ENCODE measurements at places on chromosomes 1 and 21. TPM values are rescaled to one million over a fixed set of nuclear protein-coding genes. Genes with fewer than 3 reads are reported as not detected.

DNA sequence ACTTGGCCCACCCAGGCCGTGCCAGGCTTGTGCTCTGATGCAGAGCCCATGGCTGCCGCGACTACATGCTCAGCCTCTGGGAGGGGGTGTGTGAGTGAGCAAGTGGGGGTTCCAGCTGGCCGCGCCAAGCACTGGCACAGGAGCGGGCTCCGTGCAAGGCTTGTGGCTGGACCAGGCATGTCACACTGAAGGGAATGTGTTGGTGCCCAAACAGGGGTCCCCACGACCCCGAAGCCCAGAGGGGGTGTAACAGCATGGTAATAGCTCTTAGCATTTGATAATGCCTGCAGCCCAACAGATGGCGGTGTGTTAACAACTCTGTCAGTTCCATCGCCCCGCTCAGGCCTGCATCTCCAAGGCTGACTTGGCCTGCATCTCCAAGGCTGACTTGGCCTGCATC lies 38.3 kb upstream of the CD46 start:
- DNase-seq = no peak

- DNase-seq = peak; percentile 98
Observed at GRCh38 chr21:35204850-35205541, 155.9 kb upstream of the RUNX1 start.

- no peak for DNase-seq
Observed at GRCh38 chr1:109412551-109412950, 13.7 kb downstream of the PSMA5 start.

GRCh38 chr1:8358897-8359616 lies 41.1 kb downstream of the SLC45A1 start:
- DNase-seq = no peak

DNA sequence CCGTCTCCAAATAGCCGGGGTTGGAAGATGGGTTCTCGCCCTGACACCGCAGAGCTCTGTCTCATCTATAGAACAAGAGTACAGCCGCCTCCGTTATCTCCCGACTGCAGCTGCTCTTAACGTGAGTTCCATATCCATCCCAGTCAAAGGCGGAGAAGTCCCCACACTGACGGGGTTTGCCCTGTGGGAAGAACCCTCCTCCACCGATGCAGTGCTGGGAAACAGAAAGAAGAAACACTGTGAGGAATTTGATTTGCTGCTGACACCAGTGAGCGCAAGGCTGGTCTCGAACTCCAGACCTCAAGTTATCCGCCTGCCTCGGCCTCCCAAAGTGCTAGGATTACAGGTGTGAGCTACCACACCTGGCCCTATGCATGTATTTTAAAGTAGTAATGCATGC lies 9.5 kb downstream of the ITLN2 start:
- DNase-seq = no peak

DNA sequence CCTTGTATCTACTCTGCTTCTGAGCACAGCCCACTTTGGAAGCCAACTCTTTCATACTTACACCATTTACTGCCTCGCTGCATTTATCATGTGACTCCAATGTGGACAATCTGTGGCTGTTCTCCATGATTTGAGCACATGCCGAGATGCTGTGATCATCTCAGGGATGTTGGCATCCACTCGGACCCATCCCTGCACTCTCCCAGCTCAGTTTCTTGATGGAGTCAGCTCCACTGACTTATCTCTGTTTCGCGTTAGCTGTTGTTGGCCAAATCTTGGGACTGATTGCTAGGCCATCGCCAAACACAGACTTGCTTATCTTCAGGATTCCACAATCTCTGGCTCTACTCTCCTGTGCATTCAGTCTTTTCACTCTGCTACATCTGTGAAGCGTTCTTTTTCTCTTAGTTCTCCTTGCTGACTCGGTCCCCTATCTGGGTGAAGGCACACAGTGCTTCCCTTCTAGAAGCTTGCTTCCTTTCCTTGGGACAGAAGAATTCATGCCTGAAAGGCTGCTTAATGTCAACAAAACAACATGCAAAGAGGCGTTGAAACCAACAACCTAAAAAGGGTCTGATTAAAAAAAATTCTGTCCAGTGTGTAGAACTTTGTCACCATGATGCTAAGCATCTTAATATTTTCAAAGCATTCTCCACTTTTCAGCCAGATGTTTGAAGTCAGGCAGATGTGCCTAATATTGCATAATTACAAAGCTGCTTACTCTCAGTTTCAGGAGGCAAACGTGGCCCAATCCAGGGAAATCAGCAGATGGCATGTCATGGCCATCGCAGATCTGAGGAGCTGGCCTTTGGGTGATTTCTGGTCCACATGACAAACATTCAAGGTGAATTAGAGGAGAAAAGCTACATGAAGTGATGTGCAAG lies 120.7 kb downstream of the NGF start:
- DNase-seq = no peak

DNA sequence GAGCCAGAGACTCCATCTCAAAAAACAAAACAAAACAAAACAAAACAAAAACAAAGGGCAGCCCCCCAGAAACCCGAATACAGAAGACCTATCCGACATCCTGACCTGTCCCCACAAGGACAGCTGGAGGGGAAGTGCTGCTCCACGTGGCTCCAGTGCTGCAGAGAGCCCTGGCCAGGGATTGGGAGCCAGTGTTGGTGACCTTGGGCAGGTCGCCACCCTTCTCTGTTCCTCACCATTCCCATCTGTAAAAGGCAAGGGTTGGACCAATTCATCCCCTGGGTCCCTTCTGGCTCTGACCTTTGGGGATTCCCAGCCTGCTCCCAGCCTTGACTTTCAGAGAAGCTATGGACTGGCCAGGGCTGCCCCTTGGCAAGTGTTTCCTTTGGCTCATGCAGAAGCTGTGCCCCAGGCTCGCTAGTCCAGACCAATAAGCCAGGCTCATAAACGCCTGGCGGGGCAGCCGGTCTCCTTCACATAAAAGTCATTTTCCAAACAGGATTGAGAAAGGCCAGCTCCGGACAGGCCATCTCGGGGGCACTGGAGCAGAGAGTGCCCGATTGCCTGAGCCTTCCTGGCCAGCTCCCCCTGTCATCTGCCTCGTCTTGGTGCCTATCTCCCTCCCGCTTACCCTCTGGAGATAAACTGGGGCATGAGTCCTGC lies 20.0 kb upstream of the PADI1 start:
- no peak for DNase-seq

DNA sequence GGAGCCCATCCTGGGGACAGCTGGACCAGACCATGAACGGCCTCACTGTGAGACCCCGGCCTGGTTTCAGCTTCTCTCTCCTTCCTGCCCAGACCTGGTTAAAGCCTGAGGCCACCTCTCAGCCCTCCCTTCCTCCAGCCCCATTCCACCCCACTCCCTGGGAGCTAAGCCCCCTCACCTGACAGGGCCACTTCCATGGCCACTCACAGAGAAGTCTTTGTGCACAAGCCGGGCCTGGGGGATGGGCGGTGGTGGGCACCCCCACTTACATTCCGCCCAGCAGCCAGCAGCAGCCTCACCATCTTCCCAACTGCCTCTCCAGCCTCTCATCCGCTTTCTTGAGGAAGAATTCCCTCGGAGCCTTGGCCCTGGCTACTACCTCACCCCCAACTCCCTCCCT lies 40.4 kb downstream of the RHBG start:
- DNase-seq = no peak

- no peak for DNase-seq
Observed at GRCh38 chr21:44291936-44292811, 6.5 kb downstream of the AIRE start.

- DNase-seq = no peak
Observed at GRCh38 chr1:226425004-226425378, 17.1 kb upstream of the PARP1 start.

DNA sequence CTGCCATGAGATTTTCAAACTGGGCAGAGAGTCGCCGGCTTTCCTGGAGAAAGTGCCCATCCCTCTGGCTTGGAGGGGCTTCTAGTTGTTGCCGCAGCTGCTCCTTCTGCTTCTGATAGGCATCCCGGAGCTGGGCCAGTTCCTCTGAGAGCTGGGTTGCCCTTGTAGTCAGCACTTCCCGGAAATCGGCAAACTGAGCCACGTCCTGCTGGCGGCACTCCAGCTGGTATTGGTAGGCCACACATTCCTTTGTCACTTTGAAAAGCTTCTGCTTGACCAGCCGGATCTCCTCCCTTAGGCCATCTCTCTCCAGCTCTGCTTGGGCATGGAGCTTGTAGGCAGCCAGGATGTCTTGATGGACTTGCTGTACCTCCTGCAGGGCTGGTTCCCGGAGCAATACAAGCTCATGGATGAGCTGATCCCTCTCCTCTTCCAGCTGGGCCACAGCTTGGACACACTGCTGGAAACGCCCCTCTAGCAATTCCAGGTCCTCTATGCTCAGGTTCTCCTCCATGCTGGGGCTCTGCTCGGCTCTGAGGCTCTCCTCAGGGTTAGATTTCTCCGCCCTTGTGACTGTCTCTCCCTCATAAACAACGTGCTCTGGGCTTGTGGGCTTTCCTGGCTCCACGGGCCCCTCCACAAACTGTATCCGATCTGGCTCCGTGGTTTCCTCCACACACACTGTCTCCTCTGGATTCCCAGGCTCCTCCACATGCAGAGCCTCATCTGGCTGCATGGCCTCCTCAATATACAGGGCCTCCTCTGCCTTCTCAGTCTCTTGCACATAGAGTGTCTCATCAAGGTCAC lies 7.3 kb downstream of the SYNC start:
- DNase-seq = peak; percentile 65

- DNase-seq = no peak
Observed at GRCh38 chr1:117169871-117170596, 40.7 kb downstream of the VTCN1 start.

GRCh38 chr1:2623571-2624337 lies 9.1 kb downstream of the MMEL1 start:
- DNase-seq = no peak

DNA sequence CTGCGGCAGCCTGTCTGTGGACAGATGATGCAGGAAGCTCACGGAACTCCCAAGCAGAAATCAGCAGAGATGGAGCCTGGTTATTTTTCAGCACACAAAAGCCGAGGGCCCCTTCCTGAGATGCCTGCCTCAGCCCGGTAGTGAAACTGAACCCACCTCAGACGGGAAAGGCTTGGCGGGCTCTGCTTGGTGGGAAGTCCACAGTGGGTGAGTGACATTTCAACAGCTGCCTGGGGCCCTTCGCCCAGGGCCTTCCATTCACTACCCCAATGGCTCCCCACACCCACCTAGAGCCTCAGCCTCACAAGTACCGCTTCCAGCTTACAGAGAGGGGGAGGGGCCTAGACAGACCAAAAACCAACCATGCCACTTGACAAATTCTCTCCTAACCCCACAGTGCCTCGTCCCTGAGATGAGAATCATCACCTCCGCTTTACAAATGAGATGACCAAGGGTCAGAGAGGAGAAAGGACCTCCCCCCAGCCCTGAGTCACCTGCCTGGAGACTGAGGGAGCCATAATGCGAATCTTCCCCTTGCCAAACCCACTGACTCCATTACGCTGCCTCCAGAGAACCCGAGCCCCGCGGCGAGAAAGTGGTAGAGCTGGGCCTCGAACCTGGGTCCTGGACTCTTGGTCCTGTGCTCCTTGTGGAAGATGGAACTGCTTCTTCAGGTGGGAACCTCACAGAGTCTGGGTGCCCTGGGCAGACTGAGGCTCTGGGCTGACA lies 3.4 kb upstream of the ECE1 start:
- DNase-seq = no peak

- DNase-seq = peak; percentile 66
Observed at GRCh38 chr1:115807723-115808122, 33.2 kb downstream of the NHLH2 start.

DNA sequence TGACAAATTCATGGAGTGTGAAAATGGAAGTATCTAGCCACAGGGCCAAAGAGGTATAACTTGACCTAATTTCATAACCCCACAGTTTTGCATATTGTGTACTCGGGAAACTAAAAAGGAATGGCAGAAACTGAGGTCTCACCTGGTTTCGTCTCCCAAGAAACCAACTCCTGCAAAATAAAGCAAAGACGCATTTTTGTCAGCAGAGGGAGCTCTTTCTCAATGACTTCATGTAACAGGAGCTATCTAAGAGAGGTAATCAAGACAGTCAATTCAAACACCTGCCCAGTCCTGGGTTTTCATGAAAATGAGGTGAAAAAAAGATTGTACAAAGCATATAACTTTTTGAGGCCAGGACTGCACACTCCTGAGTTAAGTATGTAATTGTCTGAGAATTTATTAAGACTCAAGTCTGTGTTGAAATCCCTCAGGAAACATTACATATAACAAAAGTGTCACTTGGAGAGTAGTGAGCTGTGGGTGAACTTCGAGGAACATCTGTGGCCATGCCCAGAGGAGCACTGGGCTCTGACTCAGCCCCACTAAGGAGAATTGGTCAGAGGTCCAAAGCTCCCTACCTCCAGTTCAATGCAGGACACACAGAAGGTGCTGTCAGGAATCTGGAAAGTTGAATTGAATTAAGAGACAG lies 17.6 kb downstream of the FCRL4 start:
- peak; percentile 57 for DNase-seq

- no peak for DNase-seq
Observed at GRCh38 chr21:39313042-39313570, 326 bp downstream of the BRWD1 start.

GRCh38 chr1:199279872-199280645 lies 641.2 kb downstream of the PTPRC start:
- DNase-seq = peak; percentile 51

GRCh38 chr21:42002421-42002958 lies 7.7 kb downstream of the ZBTB21 start:
- peak; percentile 98 for DNase-seq

DNA sequence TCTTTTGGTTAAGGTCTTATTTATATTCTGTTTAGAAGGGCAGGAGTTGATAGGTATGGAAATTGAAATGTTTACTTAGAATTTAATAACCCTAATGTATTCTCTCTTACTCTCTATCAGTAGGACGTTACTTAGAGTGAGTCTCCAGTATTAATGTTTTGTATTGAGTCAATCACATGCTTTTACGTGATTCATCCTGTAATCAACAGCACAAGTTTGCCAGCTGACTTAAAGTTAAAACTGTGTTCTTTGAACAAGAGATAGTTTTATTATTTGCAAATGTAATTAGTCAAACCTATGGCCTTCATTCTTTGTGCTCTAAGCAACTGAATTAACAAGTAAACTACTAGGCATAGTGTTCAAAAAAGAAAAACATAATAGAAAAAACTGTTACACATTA lies 57.3 kb downstream of the PKN2 start:
- peak; percentile 77 for DNase-seq

GRCh38 chr1:26153966-26154532 lies 4.8 kb upstream of the FAM110D start:
- DNase-seq = no peak

- DNase-seq = peak; percentile 88
Observed at GRCh38 chr1:46152016-46152415, 19.6 kb upstream of the PIK3R3 start.

LCE2B gene
- not detected for total RNA-seq

EBNA1BP2 gene
- total RNA-seq = 135 TPM

PLCH2 gene
- total RNA-seq = 0.28 TPM

NR5A2 gene
- under 0.01 TPM for total RNA-seq

TNFRSF4 gene
- total RNA-seq = not detected

IFI44 gene
- 2.7 TPM for total RNA-seq

FBXO28 gene
- total RNA-seq = 30.0 TPM

KRTAP10-7 gene
- not detected for total RNA-seq

NUDT4B gene
- total RNA-seq = 19.9 TPM

SPATA45 gene
- total RNA-seq = not detected

ASTN1 gene
- under 0.01 TPM for total RNA-seq

PALMD gene
- 1.1 TPM for total RNA-seq

TMEM82 gene
- not detected for total RNA-seq

PRR9 gene
- total RNA-seq = not detected

F5 gene
- total RNA-seq = not detected

TP73 gene
- not detected for total RNA-seq

HPCAL4 gene
- not detected for total RNA-seq

CATSPERE gene
- 0.18 TPM for total RNA-seq

ACOT11 gene
- total RNA-seq = 2.5 TPM

KDF1 gene
- total RNA-seq = not detected
